ENCODE measurements at places on chromosomes 6 and 20.

DNA sequence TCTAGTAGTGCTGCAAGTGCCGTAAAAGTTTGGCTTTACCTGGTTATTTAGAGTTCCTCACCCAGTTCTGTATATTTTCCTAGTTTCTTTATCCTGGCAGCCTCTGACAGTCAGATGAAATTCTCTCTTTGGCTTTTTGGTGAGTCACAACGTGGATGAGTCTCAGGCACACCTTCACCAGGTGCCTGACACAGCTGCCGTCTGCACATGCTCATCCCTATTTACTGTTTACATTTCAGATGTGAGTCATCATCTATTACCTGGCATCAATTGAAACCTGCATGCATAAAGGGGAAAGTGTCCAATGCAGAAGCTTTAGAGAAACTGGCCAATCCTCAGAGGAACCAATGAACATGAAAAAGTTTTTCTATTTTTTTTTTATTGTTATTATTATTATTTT lies 33.3 kb upstream of the ADGRF4 start:
- peak; percentile 71 for DNase-seq

DNA sequence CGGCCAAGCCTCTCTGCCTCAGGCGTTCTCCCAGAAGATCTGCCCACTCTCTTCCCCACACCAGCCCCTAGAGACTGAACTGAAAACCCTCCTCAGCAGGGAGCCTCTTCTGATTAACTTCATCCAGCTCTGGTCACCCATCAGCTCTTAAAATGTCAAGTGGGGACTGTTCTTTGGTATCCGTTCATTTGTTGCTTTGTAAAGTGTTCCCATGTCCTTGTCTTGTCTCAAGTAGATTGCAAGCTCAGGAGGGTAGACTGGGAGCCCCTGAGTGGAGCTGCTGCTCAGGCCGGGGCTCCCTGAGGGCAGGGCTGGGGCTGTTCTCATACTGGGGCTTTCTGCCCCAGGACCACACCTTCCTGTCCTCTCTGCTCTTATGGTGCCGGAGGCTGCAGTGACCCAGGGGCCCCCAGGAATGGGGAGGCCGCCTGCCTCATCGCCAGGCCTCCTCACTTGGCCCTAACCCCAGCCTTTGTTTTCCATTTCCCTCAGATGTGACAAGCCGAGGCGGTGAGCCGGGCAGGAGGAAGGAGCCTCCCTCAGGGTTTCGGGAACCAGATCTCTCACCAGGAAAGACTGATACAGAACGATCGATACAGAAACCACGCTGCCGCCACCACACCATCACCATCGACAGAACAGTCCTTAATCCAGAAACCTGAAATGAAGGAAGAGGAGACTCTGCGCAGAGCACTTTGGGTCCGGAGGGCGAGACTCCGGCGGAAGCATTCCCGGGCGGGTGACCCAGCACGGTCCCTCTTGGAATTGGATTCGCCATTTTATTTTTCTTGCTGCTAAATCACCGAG lies 14.2 kb downstream of the VEGFA start:
- no peak for DNase-seq

DNA sequence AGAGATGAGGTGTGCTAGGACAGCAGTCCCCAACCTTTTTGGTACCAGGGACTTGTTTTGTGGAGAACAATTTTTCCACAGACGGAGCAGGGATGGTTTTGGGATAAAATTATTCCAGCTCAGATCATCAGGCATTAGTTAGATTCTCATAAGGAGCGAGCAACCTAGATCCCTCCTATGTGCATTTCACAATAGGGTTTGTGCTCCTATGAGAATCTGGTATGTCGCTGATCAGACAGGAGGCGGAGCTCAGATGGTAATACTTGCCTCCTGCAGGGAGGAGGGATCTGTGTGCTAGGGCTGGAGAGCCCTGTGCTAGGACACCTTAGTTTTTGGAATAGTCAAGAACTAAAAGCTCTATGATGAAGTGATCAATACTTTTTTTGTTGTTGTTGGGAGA lies 2.5 kb downstream of the SMIM13 start:
- DNase-seq = no peak

GRCh38 chr20:36847710-36848040 lies 28.3 kb upstream of the TLDC2 start:
- no peak for DNase-seq

DNA sequence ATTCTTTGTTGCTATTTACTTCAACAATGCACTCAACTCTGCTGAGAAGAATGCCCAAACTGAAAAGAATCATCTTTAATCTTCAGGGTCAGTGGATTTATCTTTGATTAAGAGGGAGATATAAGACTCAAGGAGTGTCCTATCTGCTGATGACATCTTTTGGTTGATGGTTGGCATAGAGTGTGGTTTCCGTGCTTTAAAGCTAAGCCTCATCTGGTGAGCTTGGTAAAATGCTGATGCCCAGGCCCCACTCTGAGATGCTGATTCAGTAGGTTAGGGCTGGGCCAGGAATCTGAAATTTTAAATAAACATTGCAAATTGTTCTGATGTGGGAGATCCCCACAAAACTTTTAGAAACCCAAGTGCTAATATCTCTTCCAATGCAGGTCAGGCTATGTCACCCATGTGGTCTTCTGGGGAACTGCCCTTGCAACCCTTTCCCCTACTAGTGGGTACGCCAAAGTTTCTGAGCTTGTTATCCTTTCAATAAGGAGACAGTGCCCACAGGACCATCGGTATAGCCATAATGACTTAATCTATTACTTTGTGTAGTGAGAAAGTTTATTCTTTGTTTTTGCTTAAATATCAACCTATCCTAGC lies 68.5 kb upstream of the ARMH2 start:
- DNase-seq = no peak

- DNase-seq = peak; percentile 24
Observed at GRCh38 chr20:34375977-34376430, 12.9 kb downstream of the ITCH start.

GRCh38 chr6:36556281-36556680 lies 9.0 kb upstream of the STK38 start:
- no peak for DNase-seq

All from NCI-H2171 treated with DMSO at 0.1 percent for 48 hours (cell line).